GOT3 (cell line): ENCODE measurements at places on chromosomes 2 and 18.

DNA sequence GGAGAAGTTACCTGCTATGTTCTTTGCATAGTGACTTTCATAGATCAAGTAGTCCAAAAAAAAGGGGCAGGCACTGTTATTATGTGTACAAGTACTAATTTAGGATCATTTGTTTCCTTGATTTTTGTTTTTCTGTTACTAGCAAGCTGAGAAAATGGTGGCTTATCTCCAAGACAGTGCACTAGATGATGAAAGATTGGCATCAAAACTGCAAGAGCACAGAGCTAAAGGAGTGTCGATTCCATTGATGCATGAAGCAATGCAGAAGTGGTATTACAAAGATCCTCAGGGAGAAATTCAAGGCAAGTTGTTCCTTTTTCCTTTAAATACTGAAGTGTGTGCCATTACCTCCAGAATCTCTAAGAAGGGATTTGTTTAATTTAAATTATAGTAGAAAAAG, 19.6 kb upstream of the KCNJ13 start:
- DNase-seq, result no peak

DNA sequence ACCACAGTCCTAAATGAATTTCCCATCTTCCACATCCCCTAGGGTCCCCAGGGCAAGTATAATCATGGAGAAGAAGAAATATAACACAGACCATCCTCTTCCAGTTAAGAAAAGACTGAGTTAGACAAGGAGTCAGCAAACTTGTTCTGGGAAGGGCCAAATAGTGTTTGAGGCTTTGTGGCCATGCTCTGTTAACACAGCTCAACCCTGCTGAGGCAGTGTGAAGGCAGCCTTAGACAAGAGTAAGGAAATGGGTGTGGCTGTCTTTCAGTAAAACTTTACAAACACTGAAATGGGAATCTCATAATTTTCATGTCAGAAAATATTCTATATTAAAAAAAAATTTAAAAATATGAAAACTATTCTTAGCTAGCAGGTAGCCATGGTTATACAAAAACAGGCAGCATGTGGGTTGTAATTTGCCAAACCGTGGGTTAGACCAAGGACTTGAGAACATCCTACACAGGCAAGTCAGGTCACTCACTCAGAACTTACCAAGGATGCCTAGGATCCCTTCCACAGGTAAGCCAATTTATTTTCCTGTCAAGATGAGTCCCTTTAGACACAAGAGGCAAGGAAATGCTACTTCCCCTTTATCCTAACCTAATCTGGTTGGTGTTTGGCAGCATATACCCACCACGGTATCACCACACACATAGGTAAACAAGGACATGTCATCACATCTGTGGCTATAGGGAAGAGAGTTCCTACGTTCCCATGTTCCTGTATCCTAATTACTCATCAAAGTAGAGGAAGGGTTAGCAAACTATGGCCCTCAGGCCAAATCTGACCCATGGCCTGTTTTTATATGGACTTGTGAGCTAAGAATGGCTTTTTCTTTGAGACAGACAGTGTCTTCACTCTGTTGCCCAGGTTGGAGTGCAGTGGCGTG, 31.9 kb downstream of the C2orf74 start:
- no peak for DNase-seq

GRCh38 chr2:235634435-235635158, 140.8 kb downstream of the AGAP1 start:
- DNase-seq, result no peak

DNA sequence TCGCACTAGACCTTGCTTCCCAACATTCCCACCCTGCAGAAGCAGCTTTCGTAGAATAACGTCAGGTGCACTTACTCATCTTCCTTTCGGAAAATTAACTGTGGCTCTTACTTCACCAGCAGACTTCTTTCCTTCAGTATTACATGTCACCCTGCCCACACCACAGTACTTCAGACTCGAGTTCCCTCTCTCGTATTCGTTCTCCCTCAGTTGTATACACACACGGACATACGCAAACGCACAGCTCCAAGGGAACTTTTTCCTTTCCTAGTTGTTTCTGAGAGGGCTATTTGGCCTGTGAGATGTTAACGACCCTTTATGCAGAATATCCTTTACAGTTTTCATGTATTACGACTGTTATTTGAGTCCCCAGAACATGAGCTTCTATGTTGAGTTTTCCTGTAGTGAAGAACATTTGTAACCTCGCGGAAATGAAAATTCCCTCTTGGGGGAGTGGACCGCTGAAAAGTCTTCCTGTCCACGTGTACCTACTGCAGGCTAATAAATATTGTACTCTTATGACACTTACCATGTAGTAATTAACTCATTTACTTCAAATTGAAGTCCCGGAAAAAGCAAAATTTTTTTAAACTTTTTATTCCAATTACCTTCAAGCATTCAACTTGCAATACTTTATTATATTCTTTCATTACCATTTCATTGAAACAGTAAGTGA, 908 bp downstream of the ERLEC1 start:
- no peak for DNase-seq

DNA sequence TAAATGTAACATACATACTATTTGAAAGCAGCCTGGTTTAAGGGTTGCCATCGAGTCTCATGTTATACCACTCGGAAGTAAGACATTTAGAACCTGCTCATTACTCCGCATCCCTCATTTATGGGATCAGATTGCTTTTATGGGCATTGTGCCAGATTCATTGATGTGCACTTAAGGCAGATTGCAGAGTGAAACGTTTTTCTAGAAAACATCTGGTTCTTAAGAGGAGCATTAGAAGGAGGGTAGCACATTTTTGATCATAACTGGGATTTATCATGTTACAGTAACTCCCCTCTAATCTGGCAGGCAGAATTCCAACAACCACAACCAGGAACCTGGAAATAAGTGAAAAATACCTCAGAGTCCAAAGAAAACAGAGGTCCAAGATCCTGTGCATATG, 74.2 kb upstream of the GALNT3 start:
- no peak for DNase-seq

DNA sequence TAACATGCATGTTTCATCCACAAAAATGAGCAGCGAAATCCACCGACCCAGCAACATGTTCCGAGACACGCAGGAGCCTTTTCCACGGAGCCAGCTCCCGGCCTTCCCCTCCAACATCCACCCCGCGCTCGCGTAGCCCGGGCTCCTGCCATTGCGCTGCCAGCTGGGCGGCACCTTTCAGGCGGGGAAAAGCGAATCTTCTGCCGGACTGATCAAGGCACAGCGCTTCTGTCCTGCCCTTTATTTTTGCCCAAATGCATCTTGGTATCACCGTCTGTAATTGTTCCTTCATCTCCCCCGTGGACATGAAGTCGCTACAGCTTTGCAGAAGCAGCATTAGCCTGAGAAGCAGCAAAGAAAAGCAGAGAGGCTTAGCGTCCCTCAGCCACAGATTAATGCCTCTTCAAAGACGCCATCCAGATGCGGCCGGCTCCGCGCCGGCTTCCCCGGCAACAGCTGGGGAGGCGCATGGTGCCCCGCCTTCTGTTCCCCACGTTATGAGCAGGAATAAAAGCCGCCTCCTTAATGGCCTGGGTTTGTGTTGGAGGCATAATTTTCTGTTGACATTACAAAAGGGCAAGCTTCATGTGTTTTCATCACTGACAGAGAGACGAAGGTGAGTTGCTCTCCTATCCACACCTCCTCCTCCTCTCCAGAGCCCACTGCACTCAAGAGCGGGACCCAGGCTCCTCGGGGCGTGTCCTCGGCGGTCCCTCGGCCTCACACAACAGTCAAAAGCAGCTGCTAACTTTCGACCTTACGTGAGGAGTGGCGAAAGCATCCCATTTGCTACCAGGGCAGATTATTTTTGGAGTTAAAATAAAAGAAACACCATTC, 122.1 kb upstream of the SALL3 start:
- DNase-seq, result no peak

DNA sequence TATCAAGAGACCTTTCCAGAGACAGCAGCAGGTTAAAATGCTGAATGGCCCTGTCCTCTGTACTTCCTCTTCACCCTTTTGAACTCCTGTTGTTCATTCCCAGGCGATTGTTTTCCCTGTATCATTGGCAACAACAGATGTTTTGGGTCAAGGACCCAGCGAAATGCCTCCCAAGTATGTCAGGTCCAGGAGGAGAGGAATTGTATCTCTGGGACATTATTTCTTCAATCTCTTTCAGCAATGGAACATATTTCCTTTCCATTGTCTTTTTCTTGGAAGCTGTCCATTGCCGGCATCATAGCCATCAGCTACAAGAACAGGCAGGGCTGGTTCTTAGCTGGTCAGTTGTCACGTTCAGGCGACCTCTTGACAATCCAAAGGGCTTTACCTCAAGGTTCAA, 76.2 kb downstream of the NRP2 start:
- no peak for DNase-seq
